ENCODE measurements at places on chromosomes 4 and X. TPM values are rescaled to one million over a fixed set of nuclear protein-coding genes. Genes with fewer than 3 reads are reported as not detected.

KLKB1 gene
- total RNA-seq: 0.36 TPM

RS1 gene
- total RNA-seq: not detected

CTAG1B gene
- total RNA-seq: not detected

GPR34 gene
- 22.8 TPM for total RNA-seq

DNA sequence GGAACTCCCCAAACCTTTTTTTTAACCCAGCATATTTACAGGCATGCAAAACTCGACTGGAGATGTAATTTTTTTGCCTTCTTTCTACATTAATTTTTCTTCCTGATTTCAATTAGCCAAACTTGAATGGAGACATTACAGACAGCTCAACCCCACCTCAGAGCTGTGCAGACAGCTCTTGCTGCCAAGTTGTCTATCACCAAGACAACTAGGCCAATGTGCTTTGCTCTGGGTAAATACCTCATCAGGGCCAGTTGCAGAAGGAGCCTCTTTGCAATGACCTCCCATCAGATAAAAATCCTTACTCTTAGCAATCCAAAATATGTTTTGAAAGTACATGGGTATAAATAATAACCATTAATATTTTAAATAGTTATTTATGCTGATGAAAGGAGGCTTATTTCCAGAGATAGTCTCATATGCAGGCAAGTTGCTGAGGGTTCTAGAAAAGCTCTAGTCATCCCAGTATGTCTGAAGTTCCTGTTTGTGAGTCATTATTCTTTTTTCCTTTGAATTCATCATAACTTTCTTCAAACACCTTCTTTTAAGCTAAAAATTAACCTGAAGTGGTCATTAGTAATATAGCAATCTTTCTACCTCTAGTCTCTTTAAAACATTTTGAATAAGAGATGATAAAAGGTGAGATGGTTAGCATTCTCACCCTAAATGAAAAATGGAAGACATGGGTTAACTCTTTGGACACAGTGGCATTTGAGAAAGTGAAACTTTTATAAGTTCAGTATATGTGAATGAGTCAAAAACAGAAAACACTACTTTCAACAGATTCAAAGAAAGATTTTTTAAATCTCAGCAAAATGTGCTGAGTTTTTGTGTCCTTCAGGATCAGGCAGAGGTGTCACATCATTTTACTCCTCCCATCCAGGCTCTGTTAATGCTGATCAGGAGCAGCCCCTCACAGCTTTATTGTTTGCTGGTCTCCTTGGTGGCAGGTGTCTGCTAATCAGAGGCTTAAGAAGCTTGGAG, 475.5 kb upstream of the FGF16 start:
- H3K4me1 ChIP-seq: no peaks in the 10 kb centered on the region
- H3K27me3 ChIP-seq: no peaks in the 10 kb centered on the region
- H3K27ac ChIP-seq: no peak overlapping the region
- H3K4me3 ChIP-seq: no peak overlapping the region
- DNase-seq: no peak

DNA sequence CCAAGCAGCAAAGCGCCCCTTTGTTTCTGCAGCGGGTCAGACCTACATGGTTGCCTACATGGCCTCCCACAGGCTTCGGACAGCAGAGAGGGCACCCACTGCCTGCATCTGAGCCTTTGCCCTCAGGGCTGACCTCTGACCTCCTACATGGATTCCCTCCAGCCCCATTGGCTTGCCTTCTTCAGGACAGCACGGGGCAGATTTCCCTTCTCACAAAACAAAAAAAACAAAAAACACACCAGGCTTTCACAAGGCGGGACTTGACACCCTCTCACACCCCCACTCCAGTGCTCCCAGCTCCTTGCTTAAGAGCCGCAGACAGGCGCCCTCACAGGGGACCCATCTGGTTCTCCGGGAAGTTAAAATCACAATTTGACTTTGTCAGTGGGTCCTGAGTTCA, 32.9 kb downstream of the ZFYVE28 start:
- no peak overlapping the region for H3K4me3 ChIP-seq
- no peak for DNase-seq
- H3K27me3 ChIP-seq: no peaks in the 10 kb centered on the region
- no peaks in the 10 kb centered on the region for H3K4me1 ChIP-seq
- no peak overlapping the region for H3K27ac ChIP-seq

- H3K4me1 ChIP-seq: no peaks in the 10 kb centered on the region
- no peak overlapping the region for H3K4me3 ChIP-seq
- H3K36me3 ChIP-seq: no peaks in the 10 kb centered on the region
- no peak overlapping the region for H3K27ac ChIP-seq
- no peak for DNase-seq
- H3K27me3 ChIP-seq: no peaks in the 10 kb centered on the region
Measured at GRCh38 chr4:54898056-54898562, 227.3 kb downstream of the KDR start.

GRCh38 chrX:132940727-132941327, 17.6 kb downstream of the HS6ST2 start:
- H3K27ac ChIP-seq: no peak overlapping the region
- no peak for DNase-seq
- H3K36me3 ChIP-seq: no peaks in the 10 kb centered on the region
- no peaks in the 10 kb centered on the region for H3K4me1 ChIP-seq

DNA sequence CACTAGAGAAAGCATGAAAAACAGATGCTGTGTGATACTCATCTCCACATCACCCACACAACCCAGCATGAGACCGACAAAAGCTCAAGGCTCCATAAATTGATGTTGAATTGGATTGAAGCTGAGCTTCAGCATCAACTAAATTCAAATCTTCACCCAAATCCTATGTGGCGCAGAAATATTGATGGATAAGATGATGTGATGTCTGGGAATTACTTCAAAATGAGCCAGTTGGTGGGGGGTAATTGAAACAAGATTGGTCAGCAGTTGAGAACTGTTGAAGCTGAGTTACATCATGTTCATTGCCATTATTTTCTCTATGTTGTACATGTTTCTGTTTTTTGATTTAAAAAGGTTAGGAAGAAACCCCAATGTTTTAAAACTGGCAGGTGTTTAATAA, 166.5 kb upstream of the STS start:
- no peaks in the 10 kb centered on the region for H3K36me3 ChIP-seq
- no peaks in the 10 kb centered on the region for H3K4me1 ChIP-seq
- DNase-seq: no peak
- H3K27ac ChIP-seq: no peak overlapping the region
- H3K4me3 ChIP-seq: no peak overlapping the region

DNA sequence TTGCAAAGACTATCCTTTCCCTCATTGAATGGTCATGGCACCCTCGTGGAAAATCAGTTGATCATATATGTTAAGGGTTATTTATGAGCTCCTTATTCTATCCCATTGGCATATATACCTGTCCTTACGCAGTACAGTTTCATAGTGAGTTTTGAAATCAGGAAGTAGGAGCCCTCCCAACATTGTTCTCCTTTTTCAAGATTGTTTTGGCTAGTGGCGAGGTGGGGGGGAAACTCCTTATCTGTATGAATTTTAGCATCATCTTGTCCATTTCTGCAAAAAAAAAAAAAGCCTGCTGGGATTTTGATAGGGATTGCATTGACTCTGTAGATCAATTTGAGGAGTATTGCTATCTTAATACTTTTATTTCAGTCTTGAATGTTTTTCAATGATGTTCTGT, 2.5 kb upstream of the USP9X start:
- DNase-seq: no peak
- H3K27ac ChIP-seq: no peak overlapping the region
- H3K4me3 ChIP-seq: no peak overlapping the region
- H3K27me3 ChIP-seq: no peaks in the 10 kb centered on the region
- H3K4me1 ChIP-seq: peaks cover under 1% of the 10 kb centered on the region
- no peaks in the 10 kb centered on the region for H3K36me3 ChIP-seq

DNA sequence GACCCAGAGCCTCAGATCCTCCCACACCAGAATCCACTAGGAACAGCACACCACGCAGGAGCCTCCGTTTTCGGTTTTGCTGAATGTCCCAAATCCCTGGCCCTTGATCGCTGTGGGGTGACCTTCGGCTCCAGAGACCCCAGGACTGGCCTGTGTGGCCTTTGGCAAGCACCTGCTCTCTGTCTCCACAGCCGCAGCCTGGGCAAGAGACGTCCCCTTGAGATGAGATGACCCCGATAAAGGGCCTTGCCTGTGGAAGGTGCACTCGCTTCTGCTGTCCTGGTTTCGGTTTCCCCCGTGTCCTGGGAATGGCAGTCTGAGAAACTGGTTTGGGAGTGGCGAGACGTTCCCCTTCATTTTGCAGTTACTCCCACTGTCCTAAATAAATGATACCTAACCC, 9.6 kb downstream of the PSAPL1 start:
- no peaks in the 10 kb centered on the region for H3K36me3 ChIP-seq
- H3K27me3 ChIP-seq: no peaks in the 10 kb centered on the region
- DNase-seq: peak; percentile 40
- H3K4me3 ChIP-seq: no peak overlapping the region

DNA sequence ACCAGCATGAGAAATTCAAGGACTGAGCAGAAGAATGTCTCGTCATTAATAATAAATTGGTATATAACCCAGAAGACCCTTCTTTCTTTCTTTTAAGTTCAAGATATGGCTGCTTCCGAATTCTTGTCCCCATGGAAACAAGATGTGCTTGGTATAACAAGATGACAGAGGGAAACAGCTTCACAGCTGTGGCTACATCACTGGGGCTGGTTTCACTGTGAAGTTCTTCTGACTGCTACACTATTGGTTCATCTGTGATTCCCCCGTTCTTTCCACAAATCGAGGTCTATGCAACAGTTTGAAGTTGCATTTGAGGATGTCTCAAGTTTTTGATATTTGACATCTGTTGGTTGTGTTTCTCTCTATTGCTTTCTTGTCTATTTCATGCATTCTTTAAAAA, 12.3 kb upstream of the DTHD1 start:
- no peaks in the 10 kb centered on the region for H3K27me3 ChIP-seq
- no peak overlapping the region for H3K4me3 ChIP-seq
- no peak overlapping the region for H3K27ac ChIP-seq
- H3K4me1 ChIP-seq: no peaks in the 10 kb centered on the region

- H3K27me3 ChIP-seq: no peaks in the 10 kb centered on the region
- H3K4me3 ChIP-seq: no peak overlapping the region
- H3K4me1 ChIP-seq: no peaks in the 10 kb centered on the region
- no peak for DNase-seq
- H3K27ac ChIP-seq: no peak overlapping the region
Measured at GRCh38 chr4:149370785-149371420, 444.7 kb downstream of the IQCM start.

GRCh38 chr4:121100093-121100775, 27.9 kb upstream of the NDNF start:
- no peaks in the 10 kb centered on the region for H3K4me1 ChIP-seq
- no peaks in the 10 kb centered on the region for H3K27me3 ChIP-seq
- DNase-seq: no peak
- no peak overlapping the region for H3K27ac ChIP-seq
- no peaks in the 10 kb centered on the region for H3K36me3 ChIP-seq

- no peaks in the 10 kb centered on the region for H3K27me3 ChIP-seq
- DNase-seq: no peak
- no peak overlapping the region for H3K4me3 ChIP-seq
- H3K36me3 ChIP-seq: no peaks in the 10 kb centered on the region
- H3K27ac ChIP-seq: no peak overlapping the region
- no peaks in the 10 kb centered on the region for H3K4me1 ChIP-seq
Measured at GRCh38 chr4:29459926-29460325, 1260.2 kb upstream of the PCDH7 start.
